ENCODE measurements at places on chromosomes 16 and 17.

- H3K27ac ChIP-seq, result no peak overlapping the region
- no peaks in the 10 kb centered on the region for H3K36me3 ChIP-seq
- no peak overlapping the region for H3K4me3 ChIP-seq
- H3K4me1 ChIP-seq, result no peaks in the 10 kb centered on the region
- no peaks in the 10 kb centered on the region for H3K27me3 ChIP-seq
These were observed 94.9 kb downstream of the TMEM132E start for GRCh38 chr17:34673995-34674890.

DNA sequence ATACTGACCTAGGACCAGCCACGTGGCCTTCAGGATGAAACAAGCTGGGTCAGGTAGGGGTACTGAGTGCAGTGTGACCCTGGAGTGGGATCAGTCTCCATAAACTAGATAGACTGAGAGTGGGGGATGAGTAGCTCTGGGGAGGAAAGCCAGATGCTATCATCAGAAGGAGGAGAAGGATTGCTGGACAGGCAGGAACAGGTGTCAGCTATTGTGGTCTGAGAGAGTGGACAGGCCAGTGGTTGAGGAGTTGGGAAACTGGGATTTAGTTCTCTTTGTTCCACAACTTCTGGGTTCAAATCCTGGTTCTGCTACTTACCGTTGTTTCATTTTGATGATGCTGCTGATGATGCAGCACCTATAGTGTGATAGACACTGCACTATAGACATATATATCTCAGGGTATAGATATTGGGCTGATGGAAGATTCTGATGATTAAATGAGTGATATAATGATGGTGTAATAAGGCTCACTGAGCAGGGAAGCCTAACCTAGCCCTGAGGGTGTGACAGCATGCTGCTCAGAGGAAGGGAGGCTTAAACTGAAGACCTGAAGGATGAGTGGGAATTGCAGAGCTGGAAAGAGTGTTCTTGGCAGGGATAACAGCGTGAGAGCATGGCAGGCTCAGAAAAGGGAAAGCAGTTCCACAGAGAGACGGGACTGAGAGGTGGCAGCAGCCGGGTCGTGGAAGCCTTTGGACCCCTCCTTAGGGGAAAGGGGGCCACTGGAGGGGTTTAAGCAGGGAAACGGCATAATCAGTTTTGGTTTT lies 66.0 kb downstream of the SNX20 start:
- H3K4me1 ChIP-seq, result peaks cover 12% of the 10 kb centered on the region
- H3K27me3 ChIP-seq, result no peaks in the 10 kb centered on the region
- H3K4me3 ChIP-seq, result no peak overlapping the region
- no peak for DNase-seq
- H3K36me3 ChIP-seq, result no peaks in the 10 kb centered on the region
- H3K27ac ChIP-seq, result no peak overlapping the region

DNA sequence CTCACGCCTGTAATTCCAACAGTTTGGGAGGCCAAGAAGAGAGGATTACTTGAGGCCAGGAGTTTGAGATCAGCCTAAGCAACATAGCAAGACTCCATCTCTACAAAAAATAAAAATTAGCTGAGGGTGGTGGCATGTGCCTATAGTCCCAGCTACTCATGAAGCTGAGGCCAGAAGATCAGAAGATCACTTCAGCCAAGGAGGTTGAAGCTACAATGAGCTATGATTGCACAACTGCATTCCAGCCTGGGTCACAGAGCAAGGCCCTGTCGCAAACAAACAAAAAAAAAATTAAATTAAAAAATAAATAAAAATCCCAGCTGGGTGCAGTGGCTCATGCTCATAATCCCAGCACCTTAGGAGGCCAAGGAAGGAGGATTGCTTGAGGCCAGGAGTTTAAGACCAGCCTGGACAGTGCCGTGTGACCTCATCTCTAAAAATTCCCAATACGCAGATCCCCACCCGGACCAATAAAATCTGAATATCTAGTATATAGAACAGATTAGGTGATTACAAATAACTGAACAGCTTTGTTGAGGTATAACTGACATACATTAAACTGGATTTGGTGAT lies 18.2 kb upstream of the ATF7IP2 start:
- no peak overlapping the region for H3K27ac ChIP-seq
- DNase-seq, result no peak
- H3K4me1 ChIP-seq, result no peaks in the 10 kb centered on the region

DNA sequence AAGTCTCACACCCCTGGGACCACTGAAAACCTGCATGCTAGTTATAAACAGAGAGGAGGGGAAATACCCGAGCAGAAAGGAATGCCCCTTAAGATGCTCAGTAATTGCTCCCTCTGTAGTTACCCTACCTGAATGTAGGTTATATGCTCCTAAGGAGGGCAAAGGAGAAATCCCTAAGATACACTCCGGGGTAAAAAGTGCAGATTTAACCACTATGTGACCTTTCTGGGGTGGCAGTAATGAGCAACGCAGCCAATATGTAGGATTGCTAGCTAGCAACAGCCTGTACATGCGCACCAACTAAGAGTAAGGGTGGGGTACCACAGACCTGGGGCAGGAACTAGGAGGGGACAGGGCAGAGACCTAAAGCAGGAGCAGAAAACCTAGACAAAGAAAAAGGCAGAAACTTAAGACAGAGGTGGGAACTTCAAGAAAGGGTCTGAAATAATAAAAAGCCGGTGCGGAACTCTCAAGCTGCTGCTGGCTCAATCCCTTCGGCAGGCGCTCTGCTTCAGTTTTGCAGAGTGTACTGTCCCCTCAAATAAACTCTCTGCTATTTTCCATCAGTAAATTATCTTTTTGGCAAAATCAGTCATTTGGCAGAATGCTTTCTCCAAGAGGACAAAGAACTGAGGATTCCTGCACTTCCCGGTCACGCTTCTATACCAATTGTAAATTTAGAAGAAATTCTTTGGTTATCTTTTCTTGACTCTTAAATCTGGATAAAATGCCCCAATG lies 823.8 kb downstream of the CDH11 start:
- H3K27ac ChIP-seq, result no peak overlapping the region
- H3K36me3 ChIP-seq, result no peaks in the 10 kb centered on the region
- DNase-seq, result no peak
- peaks cover 5% of the 10 kb centered on the region for H3K4me1 ChIP-seq
- no peaks in the 10 kb centered on the region for H3K27me3 ChIP-seq

DNA sequence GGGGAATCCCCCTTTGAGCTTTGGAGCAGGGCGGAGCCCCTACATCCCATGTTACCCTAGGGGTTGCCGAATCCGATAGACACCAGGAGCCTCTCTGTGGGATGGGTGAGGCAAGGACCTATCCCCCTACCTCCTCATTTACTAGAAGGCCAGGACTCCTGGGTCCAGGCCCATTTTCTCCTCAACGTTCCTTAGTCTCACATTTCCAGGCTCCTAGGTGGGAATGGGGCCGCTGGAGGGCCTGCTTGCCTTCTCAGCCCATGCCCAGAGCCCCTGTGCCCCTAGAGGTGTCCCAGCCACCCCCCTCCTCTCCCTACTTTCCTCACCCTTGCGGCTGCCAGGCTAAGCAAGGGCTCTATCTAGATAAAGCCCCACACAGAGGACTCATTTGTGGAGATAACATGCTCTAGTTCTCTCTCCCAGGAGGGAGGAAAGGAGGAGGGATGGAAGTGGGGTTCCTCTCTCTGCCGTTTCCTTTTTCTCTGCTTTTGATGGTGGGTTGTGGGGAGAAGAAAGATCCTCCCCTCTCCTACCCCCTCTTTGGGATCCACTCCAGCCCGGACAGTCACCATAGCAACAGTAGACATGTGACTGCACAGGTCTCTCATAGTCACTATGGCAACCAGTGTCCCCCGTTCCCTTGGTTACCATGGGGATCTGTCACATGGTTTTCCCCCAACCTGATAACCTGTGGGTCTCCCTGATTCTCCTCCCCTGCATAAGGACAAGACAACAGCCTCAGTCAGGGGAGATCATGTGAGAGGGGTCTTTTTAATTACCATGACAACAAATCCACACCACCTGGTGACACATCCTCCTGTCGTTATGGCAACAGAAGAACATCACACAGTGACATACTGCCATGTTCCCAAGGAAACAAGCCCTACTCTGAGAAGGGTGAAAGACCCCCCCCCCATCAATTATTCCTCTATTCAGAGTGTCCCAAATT lies 5.2 kb downstream of the CACNA1G start:
- H3K4me3 ChIP-seq, result no peak overlapping the region
- peaks cover 9% of the 10 kb centered on the region for H3K4me1 ChIP-seq
- no peaks in the 10 kb centered on the region for H3K27me3 ChIP-seq
- H3K36me3 ChIP-seq, result no peaks in the 10 kb centered on the region

DNA sequence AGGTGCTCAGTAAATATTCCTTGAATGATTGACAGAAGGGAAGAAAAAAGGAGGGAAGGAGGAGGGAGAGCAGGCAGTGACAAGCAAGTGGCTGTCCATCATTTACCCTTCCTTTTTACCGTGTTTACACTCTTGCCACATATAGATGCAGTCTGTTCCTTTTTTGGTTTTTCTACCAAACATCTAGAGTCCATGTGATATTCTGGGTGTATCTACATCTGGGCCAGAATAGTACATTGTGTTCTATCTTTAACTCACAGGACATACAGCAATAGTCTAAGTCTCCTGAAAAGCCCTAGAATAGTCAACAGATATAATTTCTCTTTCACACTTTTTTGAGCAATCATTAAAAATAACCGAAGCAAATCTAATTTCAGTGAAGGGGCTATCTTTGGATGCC lies 33.5 kb downstream of the KCNJ2 start:
- H3K36me3 ChIP-seq, result no peaks in the 10 kb centered on the region
- H3K27ac ChIP-seq, result no peak overlapping the region
- H3K4me1 ChIP-seq, result no peaks in the 10 kb centered on the region
- no peak overlapping the region for H3K4me3 ChIP-seq

GRCh38 chr17:78798695-78799559 lies 16.9 kb upstream of the CYTH1 start:
- no peak for DNase-seq
- H3K27ac ChIP-seq, result no peak overlapping the region
- no peak overlapping the region for H3K4me3 ChIP-seq
- no peaks in the 10 kb centered on the region for H3K4me1 ChIP-seq

- H3K36me3 ChIP-seq, result no peaks in the 10 kb centered on the region
- H3K4me1 ChIP-seq, result no peaks in the 10 kb centered on the region
- H3K4me3 ChIP-seq, result no peak overlapping the region
- no peak for DNase-seq
- H3K27ac ChIP-seq, result no peak overlapping the region
- H3K27me3 ChIP-seq, result no peaks in the 10 kb centered on the region
These were observed 17.0 kb upstream of the TMEM132E start for GRCh38 chr17:34562387-34562786.

DNA sequence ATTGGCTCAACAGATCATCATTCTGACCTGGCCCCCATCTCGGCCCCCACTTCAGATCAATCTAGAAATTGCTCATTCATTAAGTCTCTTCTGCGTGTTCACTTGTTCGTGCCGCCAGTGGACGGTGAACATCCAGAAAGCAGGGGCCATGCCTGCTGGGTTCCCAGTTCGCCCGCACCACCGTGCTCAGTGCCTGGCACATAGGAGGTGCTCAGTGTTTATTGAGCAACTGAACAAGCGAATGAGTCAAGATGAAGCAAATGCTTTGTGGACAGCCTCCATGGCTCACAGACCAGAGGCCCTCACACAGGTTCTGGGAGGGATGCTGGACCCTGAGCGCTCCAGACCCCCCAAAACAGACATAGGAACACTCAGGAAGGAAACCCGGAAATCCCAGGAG lies 13.9 kb downstream of the BEAN1 start:
- no peak overlapping the region for H3K4me3 ChIP-seq
- no peak overlapping the region for H3K27ac ChIP-seq
- H3K4me1 ChIP-seq, result no peaks in the 10 kb centered on the region
- no peaks in the 10 kb centered on the region for H3K36me3 ChIP-seq
- no peaks in the 10 kb centered on the region for H3K27me3 ChIP-seq
- DNase-seq, result no peak
